Tibial nerve (tissue), 4 donors: ENCODE measurements at places on chromosomes 13 and 19.

DNA sequence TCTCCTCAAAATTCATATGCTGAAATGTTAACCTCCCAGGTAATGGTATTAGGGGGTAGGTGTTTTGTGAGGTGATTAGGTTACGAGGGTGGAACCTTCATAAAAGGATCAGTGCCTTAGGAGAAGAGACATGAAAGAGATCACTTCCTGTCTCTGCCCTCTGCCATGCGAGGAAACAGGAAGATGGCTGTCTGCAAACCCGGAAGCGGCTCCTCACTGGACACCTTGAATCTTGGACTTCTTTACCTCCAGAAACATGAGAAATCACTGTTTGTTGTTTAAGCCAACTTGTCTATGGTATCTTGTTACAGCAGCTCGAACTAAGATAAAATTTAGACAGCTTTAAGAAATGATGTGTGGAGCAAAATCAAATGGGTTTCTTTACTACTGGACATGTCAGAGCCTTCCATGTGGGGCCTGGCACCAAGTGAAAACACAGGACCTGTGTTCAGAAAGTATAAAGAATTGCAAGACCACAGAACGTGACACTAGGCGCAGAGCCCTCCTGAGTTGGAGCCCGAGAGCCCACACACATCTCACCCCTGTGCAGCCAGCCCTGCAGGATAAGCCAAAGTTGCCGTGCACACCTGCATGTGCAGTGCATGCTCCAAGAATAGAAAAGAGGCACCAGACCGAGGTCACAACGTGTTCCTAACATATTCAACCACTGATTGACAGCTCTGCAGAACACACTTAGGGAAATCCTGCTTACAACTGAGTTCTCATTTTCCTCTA lies 112.5 kb upstream of the UQCRFS1 start:
- no peak for DNase-seq

GRCh38 chr19:47075179-47075810 lies 26.9 kb upstream of the TMEM160 start:
- DNase-seq = no peak

DNA sequence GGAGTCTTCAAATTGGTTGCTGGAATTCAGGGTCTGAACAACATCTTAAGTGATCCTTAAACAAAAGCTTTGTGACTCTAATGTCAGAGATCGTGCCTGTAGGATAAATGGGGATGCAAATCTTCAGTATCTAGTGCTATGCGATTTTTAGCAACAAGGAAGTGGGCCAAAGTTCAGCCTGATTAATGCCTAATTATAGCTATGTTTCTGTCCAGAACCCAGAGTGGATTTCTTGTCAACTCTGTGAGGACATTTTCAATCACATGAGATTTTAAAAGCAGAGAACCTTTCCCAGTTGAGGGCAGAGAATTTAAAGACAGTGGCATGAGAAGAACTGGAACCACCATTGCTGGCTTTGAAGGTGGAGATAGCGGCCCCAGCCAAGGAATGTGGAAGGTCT lies 84.3 kb upstream of the PCDH9 start:
- no peak for DNase-seq

DNA sequence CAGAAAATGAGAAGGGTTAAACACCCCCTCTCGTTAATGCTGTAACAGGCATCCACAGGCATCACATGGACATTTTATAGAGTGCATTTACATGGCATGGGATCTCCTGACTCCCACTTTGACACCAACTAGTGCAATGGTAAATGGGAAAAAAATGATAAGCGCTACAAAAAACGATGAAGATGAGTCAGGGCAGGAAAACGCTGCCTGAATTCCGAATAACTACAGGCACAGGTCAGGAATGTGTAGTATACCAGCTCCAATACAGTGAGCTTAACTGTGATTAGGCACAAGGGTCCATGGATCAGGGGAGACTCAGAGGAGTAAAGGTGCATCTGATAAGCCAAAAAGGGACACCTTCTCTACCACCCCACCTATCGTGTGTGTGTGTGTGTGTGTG lies 223.6 kb downstream of the FOXO1 start:
- DNase-seq = no peak

DNA sequence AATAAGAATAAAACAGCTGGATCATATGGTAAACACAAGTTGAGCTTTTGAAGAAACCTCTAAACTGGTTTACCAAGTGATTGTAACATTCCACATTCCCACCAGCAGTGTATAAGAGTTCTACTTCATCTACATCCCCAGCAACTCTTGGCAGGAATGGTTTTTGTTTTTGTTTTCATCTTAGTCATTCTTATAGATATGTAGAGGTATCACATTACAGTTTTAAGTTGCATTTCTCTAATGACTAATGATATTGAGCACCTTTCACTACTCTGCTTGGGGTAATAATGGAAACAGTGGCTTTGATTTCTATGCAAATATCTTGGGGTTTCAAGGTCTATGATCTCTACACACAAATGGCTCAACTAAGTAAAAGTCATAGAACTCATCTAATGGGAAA lies 614.5 kb downstream of the TBC1D4 start:
- no peak for DNase-seq

- DNase-seq = no peak
Observed at GRCh38 chr13:60230593-60230992, 66.9 kb upstream of the DIAPH3 start.
